WTC11 (cell line): ENCODE measurements at places on chromosomes 6 and 20. TPM values are rescaled to one million over a fixed set of nuclear protein-coding genes. Genes with fewer than 3 reads are reported as not detected.
A peak's percentile ranks its signal among the peaks of the same experiment; 100 is the strongest.

The SOX18 gene
- 0.73 to 0.81 TPM (median 0.80 TPM) in 3 replicates for total RNA-seq

DNA sequence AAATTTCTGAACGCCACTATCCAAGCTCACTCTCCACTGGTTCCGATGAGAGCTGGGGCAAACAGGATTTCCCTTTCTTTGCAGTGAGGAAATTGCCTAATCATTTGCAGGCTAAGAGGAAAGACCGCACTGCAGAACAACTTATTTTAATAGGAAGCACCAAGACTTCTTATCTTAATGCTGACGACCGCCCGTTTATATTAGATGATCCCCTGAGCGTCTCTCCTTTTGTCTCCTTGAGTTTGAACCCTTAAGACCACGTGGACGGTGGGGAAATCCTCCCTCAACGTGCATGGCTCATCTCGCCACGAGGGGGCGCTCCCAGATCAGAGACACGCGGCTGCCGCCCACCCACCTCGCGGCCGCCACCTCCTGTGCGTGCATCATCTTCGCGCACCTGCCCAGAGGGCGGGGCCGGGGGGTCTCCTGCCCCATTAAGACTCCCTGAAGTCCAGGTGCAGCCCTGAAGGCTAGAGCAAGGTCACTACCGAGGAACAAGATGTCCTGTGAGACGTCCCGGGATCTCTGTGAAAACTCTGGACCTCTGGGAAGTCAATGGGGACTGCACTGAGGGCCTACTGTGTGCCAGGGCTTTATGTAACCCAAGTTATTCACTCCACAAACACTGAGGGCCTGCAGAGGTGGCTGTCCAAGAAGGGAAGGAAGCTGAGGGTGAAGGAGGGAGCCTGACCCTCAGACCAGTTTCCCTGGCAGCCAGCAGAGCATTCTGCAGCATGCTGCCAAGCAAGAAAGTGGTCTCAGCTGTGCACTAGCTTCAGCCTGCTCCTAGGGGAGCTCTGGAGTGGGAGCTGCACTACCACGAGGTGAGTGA is 28.1 kb downstream of the PDYN start:
- H3K36me3 ChIP-seq = no peaks in the 10 kb centered on the region
- H3K4me3 ChIP-seq = peak overlapping the region; percentile 58
- H3K27me3 ChIP-seq = peaks cover 22% of the 10 kb centered on the region
- no peak overlapping the region for H3K27ac ChIP-seq

- DNase-seq = no peak
- H3K4me3 ChIP-seq = no peak overlapping the region
- H3K36me3 ChIP-seq = no peaks in the 10 kb centered on the region
- no peak overlapping the region for H3K27ac ChIP-seq
- peaks cover 15% of the 10 kb centered on the region for H3K4me1 ChIP-seq
Observed at GRCh38 chr20:49725694-49726093, 12.0 kb upstream of the B4GALT5 start.

GRCh38 chr6:38169221-38169976 is 349.9 kb downstream of the ZFAND3 start:
- DNase-seq = peak; percentile 51
- H3K36me3 ChIP-seq = no peaks in the 10 kb centered on the region
- no peak overlapping the region for H3K4me3 ChIP-seq
- no peaks in the 10 kb centered on the region for H3K27me3 ChIP-seq
- peaks cover 34% of the 10 kb centered on the region for H3K4me1 ChIP-seq
- peak overlapping the region; percentile 63; the same call in 1 of the 2 replicates for H3K27ac ChIP-seq

The OR2H2 gene
- total RNA-seq = not detected in 3 replicates

The KCNB1 gene
- total RNA-seq = 1.1 to 1.5 TPM (median 1.1 TPM) in 3 replicates

DNA sequence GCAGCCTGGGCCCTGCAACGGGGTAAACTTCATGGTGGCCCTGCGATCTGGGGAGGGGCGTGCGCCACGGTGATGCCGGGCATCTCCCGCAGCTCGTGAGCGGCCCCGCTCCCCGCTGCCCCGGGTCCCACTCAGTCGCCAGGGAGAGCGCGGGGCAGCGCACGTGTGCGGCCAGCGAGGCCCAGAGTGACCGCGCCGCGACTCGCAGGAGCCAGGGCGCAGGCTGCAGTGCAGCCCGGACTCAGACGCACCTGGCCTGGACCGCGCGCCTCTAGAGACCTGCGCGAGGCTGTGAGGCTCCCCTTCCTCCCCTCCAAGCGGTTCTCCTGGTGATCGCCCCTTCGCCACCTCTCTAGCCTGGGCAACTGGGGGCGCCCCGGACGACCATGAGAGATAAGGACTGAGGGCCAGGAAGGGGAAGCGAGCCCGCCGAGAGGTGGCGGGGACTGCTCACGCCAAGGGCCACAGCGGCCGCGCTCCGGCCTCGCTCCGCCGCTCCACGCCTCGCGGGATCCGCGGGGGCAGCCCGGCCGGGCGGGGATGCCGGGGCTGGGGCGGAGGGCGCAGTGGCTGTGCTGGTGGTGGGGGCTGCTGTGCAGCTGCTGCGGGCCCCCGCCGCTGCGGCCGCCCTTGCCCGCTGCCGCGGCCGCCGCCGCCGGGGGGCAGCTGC is 652 bp downstream of the BMP6 start:
- H3K27ac ChIP-seq = no peak overlapping the region
- peaks cover 29% of the 10 kb centered on the region for H3K4me1 ChIP-seq
- no peaks in the 10 kb centered on the region for H3K36me3 ChIP-seq
- peak overlapping the region; percentile 74 for H3K4me3 ChIP-seq

DNA sequence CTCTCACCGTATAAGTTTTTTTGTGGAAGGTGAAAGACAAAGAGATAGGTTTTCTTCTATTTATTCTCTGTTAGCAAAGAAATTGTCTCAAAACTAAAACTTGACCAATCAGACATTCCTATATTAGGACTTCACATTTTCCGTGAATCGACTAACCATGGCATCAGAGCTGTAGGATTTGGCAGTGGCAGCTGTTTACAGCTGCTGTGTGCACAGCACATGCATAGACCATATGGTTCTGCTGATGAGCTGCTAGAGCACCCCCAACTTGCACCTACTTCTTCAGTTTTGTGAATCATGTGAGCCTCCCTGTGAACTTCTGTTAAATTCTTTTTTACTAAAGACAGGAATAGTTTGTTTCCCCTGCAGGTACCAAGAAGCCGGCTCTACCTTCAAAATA is 157.9 kb downstream of the RFX6 start:
- no peak overlapping the region for H3K27ac ChIP-seq
- H3K4me3 ChIP-seq = no peak overlapping the region
- no peak for DNase-seq

- peaks cover 2% of the 10 kb centered on the region; the same call in 1 of the 2 replicates for H3K36me3 ChIP-seq
- H3K27me3 ChIP-seq = no peaks in the 10 kb centered on the region
- peak overlapping the region; percentile 39; the same call in 1 of the 2 replicates for H3K27ac ChIP-seq
- DNase-seq = no peak
- H3K4me1 ChIP-seq = peaks cover 20% of the 10 kb centered on the region
- H3K4me3 ChIP-seq = no peak overlapping the region
Observed at GRCh38 chr6:118288355-118289124, 259.6 kb upstream of the PLN start.

The RAB44 gene
- total RNA-seq = 0.07 to 0.11 TPM in 2 of 3 replicates, not detected in the other

The SLC17A3 gene
- total RNA-seq = not detected in 3 replicates

The CCR6 gene
- not detected in 3 replicates for total RNA-seq

DNA sequence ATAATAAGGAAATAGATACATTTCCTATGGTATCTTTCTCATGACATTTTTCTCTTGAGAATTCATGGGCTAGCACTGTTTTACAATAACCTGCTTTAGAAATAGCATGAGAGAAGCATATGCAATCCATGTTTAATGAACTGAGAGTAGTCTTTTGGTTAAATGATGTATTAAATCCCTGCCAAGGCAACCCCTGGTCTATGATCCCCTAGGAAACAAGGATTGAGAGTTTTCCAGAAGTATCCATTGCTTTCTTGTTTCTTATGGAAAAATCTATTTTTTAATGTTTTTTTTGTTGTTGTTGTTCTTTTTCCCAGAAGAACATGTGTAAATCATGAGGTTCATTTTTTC is 390.5 kb upstream of the HSF2 start:
- H3K4me1 ChIP-seq = peaks cover 40% of the 10 kb centered on the region
- H3K36me3 ChIP-seq = 0 out of 2 replicates have a peak, but pooled peaks cover 3% of the 10 kb centered on the region

GRCh38 chr20:41138475-41139226 is 1.3 kb downstream of the PLCG1 start:
- peaks cover 13% of the 10 kb centered on the region for H3K27me3 ChIP-seq
- H3K4me3 ChIP-seq = peak overlapping the region; percentile 89
- H3K27ac ChIP-seq = peak overlapping the region; percentile 83
- peaks cover 63% of the 10 kb centered on the region for H3K4me1 ChIP-seq
- no peak for DNase-seq

DNA sequence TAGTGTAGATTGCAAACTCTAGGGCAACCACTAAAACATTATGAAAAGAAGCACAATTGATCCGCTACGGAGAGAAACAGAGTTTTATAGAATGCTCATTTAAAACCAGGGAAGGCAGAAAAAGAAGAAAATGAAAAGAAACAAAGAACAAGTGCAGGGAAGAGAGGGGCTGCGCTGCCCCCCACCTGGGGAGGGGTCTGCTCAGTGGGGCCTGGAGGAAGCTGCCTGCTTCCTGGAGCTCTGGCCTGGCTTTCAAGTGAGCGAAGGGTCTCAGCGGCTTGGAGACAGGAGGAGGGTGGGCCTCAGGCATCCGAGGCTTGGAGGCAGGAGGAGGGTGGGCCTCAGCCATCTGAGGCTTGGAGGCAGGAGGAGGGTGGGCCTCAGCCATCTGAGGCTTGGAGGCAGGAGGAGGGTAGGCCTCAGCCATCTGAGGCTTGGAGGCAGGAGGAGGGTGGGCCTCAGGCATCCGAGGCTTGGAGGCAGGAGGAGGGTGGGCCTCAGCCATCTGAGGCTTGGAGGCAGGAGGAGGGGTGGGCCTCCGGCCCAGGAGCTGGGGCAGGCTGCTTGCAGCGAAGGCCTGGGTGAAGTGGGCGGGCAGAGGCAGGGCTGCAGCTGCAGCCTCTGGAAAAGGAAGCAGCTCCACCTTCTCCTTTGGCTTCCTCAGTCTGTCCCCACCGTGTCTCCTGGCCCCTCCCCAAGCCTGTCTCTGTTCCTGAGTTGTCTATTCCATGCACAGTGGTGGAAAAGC is 406.3 kb downstream of the TAF4 start:
- no peaks in the 10 kb centered on the region; the same call in 1 of the 2 replicates for H3K36me3 ChIP-seq
- peaks cover 12% of the 10 kb centered on the region for H3K27me3 ChIP-seq
- H3K4me3 ChIP-seq = no peak overlapping the region

GRCh38 chr6:131510094-131510493 is 62.9 kb upstream of the ARG1 start:
- peaks cover 37% of the 10 kb centered on the region for H3K4me1 ChIP-seq
- H3K27ac ChIP-seq = peak overlapping the region; percentile 95
- H3K27me3 ChIP-seq = no peaks in the 10 kb centered on the region
- H3K36me3 ChIP-seq = peaks cover 21% of the 10 kb centered on the region
- no peak overlapping the region for H3K4me3 ChIP-seq
